Right cardiac atrium (tissue), 5 donors: ENCODE measurements at places on chromosomes 6 and 20. TPM values are rescaled to one million over a fixed set of nuclear protein-coding genes. Genes with fewer than 3 reads are reported as not detected.

TAGAP gene
- total RNA-seq = 1.2 TPM

REM1 gene
- 2.8 TPM for total RNA-seq

DNA sequence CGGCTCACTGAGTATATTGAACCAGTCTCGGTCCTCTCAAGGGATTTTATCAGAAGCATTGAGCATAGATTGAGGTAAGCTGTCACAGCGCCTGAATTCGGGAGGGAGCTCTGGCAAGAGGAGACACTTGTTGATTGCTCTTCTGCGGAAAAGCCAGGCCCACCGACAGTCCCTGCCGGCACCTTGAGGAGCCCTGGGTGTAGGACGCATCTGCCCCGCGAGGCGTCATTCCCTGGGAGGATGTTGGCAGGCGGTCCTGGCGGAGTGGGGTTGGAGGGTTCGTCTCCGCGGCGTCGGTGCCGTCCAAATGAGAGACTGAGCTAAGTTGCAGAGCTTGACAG lies 843 bp downstream of the FBXO9 start:
- peak; percentile 55 for DNase-seq

GRCh38 chr20:1374246-1374645 lies 18.6 kb downstream of the FKBP1A start:
- no peak for DNase-seq

CST4 gene
- not detected for total RNA-seq

CCN6 gene
- total RNA-seq = not detected

DNA sequence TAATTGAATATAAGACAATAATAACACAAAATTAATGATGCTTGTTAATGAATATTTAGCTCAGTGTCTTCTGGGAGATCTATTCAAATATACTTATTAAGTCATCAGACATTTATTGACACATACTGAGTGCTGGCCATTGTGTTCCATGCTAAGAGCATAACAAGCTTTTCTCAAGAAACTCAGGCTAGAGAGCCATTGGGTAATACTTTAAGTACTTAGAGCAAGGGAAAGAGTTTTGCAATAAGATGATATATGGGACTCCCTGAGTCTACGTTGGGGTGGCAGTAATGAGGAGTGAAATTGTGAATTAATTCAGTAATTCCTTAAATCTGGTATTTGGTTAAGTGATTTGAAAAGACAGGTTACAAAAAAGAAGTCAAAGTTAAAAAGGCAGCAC lies 11.1 kb downstream of the TMEM200A start:
- DNase-seq = no peak

- DNase-seq = no peak
Observed at GRCh38 chr20:17712708-17713107, 12.9 kb downstream of the BANF2 start.

DNA sequence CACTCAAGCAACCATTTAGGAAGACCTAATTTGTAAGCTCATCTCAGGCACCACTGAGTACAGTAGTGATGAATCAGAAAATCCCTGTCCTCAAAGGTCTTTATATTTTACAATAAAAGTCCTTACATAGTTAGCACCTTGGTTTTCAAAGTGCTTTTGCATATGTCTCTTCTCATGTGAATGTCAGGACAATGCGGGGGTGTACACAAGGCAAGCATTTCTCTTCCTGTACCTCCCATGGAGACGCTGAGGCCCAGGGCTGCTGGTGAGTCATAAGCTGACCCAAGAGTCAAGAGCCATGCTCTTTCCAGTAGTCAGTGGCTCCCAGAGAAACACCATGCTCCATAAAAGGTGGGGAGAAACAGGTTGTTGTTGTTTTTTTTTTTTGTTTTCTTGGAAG lies 174.0 kb downstream of the GJA10 start:
- no peak for DNase-seq

BFSP1 gene
- total RNA-seq = 1.8 TPM
